ENCODE measurements at places on chromosomes 11 and 22.

GRCh38 chr11:59281177-59281576 is 68.5 kb upstream of the MPEG1 start:
- DNase-seq: peak; percentile 3

GRCh38 chr11:76770642-76771445 is 12.3 kb upstream of the TSKU start:
- peak; percentile 74 for DNase-seq

DNA sequence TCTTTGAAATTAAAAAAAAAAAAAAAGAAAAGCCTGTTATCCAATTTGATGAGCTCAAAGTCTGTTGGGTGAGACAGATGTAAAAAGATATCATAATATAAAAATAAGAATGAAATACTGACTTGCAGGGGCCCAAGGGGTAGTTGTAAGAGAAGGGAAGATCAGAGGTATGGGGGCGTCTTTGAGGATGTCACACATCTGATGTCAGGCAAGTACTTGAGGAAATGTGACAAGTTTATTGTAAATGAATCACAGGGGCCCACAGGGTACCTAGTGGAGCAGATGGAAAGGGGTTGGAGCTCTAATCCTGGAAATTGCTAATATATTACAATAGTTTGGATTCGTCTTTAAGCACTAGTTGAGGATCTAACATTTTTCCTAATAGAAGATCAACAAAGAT is 131.6 kb downstream of the MAML2 start:
- DNase-seq: no peak

DNA sequence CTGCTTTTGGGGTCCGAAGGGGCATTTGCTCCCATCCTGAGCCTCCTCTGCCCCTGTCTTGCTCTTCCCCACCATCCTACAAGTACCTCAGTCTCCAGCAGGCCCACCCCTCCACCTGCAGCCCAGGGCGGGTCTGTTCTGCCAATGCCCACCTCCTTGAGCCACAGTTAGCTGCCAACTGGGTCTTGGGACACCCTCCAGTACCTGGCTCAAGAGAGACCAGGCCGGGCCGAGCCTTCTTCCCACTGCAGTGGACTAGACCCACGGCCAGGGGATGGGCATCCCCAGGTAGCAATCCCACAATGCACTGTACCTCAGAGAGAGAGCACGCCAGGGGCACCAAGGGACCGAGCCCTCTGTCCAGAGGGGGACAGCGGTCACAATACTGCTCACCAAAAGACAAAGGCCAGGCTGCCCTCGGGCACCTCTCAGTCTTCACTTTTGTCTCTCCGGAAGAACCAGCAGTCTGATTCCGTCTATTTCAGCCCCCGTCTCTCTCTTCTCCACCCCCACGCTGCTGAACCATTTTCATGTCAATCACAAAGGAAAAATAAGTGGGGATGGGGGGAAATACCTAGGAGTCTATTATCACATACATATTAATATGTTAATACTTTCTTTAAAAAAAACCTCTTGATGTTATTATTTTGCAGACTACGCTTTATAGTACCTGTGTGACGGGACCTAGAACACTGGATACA is 51.7 kb downstream of the SYT13 start:
- no peak for DNase-seq

GRCh38 chr11:2218031-2218633 is 46.5 kb upstream of the TH start:
- no peak for DNase-seq

GRCh38 chr11:113977701-113978100 is 2.8 kb downstream of the HTR3A start:
- no peak for DNase-seq

DNA sequence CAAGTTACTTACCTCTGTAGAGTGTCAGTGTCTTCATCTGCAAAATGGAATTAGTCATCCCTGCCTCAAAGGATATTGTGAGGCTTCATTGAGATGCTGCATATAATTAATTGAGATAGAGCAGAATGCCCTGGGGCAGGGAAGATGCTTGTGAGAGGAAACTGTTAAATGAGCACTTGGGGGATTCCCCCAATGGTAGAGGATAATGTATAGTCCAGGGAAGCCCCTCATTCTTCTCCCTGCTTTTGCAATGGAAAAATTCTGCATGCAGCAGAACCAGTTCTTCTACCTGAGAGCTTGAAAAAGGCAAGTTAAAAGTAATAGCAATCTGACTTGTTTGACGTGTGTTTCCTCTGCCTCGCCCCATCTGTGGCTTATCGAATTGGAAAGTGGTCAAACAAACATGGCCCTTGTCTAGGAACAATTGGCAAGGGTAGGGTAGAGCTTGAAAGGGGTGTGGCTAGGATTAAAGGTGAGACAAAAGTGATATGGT is 90.9 kb downstream of the NAV2 start:
- peak; percentile 45 for DNase-seq

DNA sequence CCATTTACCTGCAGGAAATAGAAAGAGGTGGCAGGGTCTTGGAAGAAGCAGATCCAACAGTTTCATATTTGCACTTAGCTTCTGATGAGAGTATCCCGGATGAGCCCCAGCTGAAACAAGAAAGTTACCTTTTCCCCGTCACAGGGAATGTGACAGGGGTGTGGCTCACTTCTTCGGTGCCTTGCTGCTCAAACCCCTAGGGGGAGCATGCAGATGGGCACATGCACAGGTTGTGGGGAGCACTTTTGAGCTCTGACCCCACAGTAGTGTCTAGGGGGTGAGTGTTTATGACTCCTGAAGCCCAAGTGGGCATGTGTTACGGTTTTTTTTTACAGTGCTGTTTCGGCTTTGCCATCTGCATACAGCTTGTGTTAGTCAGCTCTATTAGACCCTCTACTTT is 1221.0 kb downstream of the JRKL start:
- DNase-seq: no peak

DNA sequence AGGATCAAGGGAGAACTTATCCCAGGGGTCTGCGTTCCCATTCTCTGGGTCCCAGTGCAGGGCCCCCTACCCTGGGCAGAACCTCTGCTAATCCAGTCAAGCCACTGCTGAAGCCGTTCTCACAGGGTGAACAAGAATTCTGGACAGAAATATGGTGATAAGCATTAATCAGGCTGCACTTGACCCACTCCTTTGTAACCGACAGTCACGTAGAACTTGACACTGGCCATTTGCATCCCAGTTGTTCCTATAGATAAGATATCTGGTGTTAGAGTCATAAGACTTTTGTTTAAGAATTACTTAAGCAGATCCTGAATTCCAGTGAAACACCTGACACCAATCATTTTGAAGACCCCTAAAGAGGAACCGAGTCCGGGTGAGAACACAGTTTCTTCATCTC is 107.5 kb upstream of the THY1 start:
- DNase-seq: no peak

DNA sequence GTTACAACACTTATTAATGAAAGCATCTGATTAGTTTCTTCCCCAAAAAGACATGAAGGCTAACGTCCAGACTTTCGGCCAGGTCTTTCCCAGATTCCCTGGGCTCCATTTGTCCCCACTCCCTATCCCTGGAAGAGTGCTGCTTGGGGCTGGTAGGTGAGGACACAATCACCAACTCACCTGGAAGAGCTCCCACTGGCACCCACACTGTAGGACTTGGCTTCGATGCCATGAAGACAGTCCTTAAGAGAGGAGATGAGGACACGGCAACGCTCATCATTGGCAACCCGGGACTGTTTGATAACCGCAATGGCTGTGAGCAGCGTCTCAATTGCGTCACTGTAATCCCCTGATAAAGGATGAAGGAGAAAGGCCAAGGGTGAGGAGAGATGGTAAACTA is 18.2 kb downstream of the CPSF7 start:
- DNase-seq: no peak

- no peak for DNase-seq
These were observed 236.1 kb downstream of the KCNA4 start for GRCh38 chr11:29780756-29781155.

DNA sequence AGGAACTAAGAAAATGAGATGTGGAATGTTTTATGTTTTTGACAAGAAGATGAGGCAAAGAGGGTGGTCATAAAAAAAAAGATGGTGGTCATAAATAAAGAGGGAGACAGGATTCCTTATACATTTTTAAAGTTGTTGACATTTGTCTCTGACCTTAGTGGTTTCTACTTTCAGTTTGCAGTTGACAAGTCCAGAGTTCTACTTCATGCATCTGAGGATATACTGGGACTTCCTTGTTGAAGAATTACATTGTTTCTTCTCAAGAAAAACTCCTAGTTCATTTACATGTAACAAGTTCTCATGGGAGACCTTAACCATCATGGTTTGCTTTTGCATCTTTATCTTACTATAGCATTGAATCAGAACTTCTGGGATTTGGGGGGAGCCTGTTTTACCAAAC is 1.2 kb downstream of the OR6X1 start:
- no peak for DNase-seq

DNA sequence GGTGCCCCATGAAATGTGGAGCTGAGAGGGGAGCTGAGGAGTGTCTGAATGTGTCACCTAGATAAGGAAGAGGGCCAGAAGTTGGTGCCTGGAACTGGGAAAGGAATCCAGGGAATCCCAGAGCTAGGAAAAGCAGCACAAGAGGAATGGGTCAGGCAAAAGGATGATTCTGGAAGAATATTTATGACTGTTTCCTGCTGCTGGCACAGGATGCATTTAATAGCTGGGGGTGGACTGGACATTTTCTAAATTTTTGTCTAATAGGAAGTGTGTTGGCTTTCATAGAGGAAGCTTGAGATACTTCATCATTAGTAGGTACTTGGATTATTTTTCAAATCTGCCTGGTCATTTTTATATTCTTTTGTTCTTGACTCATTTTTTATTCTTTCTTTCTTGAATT is 17.4 kb upstream of the MRGPRX2 start:
- DNase-seq: no peak

DNA sequence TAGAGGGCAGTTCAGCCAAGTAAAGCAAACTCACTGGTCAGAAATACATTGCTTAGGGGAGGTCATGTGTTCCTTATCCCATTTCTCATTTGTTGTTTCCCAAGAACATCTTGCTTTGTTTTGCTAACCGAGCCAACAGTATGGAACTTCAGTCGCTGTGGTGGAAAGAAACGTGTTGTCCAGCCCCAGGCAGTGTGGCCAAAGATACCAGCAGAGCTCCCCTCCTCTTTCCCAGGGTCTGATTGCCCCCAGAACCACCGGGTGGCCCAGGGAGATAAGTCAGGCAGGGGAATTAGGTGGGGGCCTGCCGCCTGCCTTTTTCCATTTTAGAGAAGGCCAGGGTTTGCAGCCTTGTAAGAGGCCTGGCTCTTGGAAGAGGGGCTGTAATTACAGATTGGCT is 98.7 kb upstream of the CRYBB3 start:
- DNase-seq: no peak

GRCh38 chr11:34327804-34328631 is 29.8 kb downstream of the ABTB2 start:
- DNase-seq: no peak

GRCh38 chr11:124627546-124627945 is 4.9 kb downstream of the TBRG1 start:
- DNase-seq: no peak

DNA sequence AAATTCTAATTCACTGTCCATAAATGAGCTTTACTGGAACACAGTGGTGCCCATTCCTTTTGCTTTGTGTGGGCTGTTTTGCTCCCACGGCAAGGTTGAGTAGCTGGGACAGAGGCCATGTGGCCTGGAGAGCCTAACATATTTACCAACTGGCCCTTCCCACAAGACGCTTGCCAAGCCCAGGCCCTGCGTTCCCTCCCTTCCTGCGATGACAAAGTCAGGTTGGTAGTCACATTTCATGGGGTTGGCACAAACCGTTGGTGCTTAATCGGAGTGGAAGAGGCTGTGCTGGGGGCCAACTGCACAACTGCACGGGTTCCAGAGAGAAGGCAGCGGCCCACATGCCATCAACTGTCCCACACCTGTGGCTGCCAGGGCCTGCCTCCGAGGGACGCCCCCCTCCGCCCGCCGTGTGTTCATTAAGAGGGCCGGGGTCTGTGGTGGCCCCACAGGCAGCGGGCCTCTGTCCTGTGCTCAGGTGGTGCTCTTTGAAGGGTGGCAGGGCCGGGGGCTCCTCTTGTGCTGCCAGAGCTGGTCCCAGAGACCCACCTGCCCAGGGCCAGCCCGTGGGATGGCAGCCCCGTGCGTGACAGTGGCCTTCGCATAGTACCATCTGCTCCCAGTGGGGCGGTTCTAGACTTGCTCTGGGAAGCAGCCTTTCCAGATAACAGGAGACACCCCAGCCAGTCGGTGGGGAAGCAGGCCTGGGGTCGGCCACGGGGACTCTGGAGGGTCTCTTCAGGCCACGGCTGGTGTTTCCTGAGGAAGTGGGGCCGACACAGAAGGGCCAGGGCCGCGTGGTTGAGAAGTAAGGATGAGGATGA is 81.5 kb upstream of the CLDN5 start:
- no peak for DNase-seq

DNA sequence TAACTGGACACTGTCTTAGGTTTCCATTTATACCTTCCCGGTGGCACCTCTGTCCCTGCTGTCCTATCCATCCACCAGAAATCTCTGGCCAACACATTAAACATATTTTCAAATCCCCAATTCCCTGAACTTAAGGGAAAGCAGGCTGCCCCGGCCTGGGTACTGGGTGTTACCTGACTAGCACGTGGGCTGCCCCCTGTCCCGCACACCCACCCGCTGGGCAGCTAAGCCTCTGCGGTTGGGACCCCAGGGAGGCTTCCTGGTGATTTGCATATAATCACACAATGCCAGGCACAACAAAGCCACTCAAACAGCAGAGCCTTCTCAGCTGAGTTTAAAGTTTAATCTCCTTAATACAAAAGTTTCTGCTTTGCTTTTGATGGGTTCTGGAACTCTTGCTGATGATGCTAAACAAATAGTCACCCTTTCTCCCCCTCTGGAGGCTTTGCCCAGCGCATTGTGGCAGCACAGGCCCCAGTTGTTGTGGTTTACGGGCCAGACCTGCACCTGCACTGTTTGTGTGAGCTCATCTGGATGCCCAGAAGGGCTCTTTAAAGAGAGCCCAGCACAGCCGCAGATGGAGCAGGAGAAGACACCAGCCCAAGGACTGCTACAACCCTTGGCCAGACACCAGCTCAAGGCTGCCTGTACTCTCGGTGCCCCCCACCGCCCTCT is 59.9 kb upstream of the POU2AF1 start:
- DNase-seq: peak; percentile 96

DNA sequence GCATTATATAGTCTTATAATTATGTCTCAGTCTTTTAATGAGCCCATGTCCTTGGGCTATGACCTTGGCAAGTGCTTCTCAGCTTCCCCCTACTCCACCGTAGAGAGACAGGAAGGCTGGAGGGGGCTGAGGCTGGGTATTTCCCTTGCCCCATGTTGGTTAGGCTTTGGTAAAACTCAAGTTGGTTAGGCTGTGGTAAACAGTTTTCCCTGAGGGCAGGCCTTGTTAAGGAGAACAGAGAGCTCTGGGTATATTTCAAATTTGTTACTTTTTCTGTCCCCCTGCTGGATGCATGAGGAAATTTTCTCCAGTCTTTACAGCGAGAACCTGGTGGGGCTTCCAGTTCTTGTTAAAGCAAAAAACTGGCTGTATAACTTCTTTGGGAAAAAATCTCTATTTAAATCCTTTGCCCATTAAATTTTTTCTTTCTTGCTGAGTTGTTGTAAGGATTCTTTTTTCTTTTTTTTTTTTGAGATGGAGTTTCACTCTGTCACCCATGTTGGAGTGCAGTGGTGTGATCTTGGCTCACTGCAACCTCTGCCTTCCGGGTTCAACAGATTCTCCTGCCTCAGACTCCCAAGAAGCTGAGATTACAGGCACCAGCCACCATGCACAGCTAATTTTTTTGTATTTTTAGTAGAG is 12.2 kb upstream of the DCHS1 start:
- DNase-seq: peak; percentile 60

All from DMS53 (cell line).